ENCODE measurements at places on chromosomes 13 and 19.

DNA sequence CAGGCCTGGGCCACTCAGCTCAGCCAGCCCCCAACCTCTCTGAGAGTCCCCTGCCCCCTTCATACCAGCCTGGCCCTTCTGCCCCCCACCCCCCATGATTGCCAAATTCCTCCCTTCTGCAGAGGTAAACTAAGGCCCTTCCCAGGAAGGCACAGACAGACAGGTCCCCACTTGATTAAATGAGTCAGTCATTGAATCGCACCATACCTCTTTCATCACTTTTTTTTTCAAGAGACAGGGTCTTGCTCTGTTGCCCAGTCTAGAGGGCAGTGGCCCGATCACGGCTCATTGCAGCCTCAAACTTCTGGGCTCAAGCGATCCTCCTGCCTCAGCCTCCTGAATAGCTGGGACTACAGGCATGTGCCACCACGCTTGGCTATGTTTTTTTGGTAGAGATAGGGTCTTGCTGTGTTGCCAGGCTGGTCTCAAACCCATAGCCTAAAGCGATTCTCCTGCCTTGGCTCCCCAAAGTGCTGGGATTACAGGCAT lies 6.0 kb downstream of the PODNL1 start:
- no peak for DNase-seq

DNA sequence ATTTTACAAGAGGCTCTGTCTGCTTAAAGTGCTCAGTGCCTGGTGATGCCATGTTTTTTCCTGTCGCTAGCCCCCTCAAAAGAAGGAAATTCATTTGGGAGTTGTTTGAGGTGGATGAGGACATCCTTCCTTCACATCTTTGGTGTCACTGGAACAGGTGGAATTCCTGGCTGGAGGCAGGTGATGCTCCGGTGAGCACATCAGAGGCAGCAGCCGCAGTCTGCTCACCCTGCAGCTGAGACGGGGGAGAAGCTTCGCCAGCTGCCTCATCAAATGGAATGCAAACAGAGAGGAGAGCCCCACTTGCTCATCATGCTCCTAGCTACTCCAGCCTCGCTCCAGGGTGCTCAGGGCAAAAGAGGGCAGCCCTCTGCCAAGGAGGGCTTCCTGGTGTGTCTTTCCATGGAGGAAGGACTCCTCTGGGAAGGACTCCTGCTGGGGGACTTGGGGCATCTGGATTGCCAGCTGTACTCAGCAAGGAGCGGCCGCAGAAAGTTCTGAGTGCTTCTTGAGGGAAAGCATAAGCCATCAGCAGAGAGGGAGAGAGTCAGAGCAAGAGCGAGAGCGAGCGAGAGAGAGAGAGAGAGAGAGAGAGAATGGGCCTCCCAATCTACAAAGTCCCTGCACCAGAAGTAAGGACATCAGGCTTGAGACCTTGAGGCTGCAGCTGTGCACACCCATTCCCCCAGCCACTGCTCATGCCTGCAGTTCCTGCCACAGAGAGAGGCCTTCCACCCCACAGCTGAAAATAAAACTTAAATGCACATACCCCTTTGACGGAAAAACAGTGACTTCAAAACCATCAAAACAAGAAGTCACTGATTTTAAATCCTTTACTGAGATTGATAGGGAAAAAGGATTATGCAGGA lies 74.3 kb upstream of the UBL3 start:
- DNase-seq: no peak

DNA sequence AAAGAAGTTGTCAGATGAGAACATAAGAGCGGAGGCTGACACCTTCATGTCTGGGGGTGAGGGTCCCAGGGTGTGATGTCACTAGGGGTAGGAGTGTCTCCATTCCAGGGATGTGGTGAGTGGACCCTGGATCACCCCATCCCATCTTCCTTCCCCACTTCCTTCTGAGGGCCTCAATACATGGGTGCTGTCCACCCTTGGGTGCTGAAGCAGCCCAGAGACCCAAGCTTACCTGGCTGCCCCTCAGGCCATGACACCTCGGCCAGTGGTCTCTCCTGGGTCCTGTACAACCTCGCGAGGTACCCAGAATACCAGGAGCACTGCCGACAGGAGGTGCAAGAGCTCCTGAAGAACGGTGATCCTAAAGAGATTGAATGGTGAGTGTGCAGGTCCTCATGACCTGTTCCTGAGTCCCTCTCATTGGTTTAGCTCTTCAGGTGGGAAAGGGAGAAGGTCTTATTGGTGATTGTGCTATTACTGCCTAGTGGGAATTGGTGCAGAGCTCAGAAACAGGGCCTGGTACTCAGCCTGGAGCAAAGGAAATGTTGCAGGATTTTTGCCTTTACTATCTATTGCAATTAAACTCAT lies 37.7 kb upstream of the CYP4F8 start:
- DNase-seq: no peak

DNA sequence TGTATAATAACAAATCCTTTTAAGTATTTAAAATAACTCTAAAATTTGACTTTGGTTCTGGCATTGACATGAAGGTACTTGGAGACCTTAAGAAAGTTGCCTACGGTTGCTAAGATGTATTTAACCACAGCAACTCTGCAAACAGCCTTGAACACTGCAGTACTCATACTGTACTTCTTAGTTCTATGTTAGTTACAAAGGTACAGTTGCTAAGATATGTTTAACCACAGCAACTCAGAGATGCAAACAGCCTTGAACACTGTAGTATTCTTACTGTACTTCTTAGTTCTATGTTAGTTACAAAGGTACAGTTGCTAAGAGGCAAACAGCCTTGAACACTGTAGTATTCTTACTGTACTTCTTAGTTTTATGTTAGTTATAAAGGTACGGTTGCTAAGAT lies 268.3 kb upstream of the MIR17HG start:
- no peak for DNase-seq

DNA sequence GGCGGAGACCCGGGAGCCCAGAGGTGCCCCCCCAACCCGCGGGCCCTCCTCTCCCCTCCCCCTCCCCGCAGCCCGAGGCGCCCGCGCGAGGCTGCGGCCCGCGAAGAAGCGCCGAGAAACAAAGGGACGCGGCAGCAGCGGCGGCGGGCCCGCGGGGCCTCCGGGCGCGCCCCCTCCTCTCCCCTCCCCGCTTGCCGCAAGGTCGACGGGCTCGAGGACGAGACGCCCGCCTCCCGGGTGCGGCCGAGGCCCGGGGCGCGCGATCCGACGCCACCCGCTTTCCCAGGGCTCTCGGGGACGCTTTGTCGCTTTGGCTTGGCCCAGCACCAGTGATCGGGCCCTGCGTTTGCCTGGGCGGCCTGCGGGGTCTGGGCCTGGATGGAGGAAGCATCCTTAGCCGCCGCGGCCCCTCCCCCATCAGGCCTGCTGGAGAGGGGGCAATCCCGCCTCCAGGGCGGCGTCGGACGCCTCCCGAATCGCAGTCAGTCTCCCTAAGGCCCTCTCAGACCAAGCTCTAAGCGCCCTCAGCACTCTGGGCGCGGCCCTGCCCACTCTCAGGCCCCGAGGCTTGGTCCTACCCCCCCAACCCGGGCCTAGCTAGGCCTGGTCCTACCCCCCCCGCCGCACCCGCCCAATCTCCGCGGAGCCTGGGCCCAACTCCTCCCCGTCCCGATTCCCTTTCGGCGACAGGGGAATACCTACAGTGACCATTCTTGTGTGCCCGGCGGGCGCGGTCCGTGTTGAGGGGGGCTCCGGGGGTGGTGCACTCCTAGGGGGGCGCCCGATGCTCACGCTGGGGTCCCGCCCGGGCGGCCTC lies 740 bp downstream of the ELAVL3 start:
- DNase-seq: no peak

- peak; percentile 23 for DNase-seq
These were observed 23.5 kb downstream of the FAM187B start for GRCh38 chr19:35204799-35205732.

DNA sequence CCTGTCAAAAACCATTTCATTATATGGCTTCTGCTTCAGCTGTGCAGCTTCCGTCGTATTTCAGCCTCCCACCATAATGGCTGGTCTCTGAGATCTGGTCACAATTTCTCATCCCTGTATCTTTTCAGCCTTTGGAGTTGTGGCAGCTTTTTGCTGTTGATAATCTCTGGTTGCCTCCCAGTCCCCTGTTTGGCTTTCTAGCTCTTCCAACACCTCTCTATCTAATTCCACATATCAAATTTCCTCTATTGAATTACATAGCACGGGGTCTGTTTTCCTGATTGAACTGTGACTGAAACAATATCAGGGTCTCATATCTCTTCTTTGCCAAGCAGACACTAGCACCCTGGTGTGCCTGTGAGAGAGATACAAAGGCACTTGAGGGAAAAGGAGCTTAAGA lies 222.1 kb upstream of the OBI1 start:
- DNase-seq: no peak

DNA sequence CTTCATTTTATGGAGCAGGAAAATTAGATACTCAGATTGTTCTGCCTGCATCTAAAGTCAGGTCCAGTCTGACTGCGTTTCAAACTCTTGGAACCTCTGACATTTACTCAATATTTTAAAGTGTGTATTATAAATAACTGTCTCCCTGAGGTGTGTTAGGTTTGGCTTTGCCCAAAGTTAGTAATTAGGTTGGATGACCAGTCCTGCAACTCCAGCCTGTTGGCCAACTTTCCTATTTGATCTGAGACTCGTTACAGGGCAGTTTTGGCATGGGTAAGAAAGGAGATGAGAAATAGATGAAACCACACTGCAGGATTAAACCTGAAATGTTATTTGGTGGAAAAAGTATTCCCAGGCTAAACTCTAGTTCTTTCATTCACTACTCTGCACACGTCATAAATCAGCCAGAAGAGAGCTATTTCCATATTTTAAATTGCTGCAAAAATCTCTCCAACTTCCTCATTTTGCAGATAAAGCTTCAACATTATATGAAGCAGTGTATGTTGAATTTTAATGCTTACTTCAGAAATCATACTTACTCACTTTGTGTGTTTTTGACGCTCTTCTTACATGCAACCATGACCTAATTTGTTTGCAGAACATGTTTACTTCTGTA lies 357.1 kb downstream of the DCT start:
- DNase-seq: no peak

- no peak for DNase-seq
These were observed 2.3 kb downstream of the TRAPPC6A start for GRCh38 chr19:45175515-45176345.

- no peak for DNase-seq
These were observed 588 bp downstream of the DNASE2 start for GRCh38 chr19:12880551-12881171.

DNA sequence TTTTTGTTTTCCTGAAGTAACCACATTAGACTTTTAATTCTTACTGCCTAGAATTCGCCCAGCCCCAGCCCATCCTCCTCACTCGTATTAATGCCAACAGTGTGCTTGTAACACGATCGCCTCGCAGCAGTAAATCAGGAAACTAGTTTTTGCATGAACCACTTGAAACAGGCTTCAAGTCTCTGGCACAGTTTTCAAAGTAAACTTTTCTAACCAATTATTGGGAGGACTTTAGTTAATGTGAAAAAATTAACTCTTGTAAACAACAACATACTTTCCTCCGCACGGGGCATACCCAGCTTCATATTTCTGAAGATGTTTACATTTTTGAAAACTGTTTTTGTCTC lies 39.2 kb downstream of the TNFRSF19 start:
- no peak for DNase-seq

DNA sequence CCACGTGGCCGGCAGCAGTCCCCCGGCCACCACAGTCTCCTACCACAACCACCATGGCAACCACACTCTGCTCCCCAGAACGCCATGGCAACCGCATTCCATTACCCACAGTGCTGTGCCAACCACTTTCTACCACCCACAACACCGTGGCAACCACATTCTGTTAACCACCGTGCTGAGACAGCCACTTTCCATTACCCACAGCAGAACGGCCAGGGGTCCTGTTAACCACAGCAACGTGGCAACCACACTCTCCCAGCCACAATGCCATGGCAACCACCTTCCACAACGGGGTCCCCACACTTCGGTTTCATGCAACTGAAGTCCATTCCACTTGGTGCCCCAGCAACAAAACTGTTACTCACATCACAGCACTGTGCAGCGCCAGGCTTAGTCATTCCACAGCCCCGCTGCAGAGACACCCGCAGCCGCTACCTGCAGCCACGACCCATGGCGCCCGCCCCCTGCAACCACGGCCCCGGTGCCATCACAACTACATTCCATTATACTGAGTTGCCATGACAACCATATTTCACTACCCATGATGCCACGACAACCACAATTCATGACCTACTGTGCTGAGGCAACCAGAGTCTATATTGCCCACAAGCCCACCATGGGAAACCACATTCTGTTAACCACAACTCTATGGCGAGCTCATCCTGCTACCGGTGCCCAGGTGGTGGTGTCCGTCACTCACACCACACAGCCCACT lies 10.0 kb downstream of the DPF1 start:
- DNase-seq: peak; percentile 61

GRCh38 chr13:60152114-60152513 lies 11.6 kb downstream of the DIAPH3 start:
- DNase-seq: no peak

DNA sequence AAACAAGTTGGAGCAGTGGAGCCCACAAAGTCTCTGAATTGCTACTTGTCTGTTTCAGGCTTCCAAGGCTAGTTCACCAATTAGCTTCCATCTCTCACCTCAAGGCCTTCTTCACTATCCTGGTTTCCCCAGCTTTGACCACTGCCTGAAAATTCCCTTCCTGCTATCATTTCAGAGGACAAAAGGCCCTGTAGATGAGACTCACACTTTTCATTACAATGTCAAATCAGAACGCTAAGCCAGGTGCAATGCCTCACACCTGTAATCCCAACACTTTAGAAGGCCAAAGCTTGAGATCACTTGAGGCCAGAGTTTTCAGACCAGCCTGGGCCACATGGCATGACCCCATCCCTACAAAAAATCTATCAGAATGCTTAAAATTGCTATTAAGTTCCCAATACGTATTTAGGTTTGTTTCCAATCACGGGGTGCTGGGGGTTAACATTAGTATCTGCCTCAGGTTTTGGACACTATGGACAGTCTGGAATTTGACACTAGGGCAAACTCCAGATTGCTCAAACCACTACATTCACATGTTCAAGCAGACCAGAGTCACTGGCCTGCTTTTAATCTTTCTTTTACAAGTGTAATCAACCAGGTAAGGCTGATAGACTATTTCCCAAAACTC lies 5.5 kb downstream of the TPT1 start:
- no peak for DNase-seq

GRCh38 chr19:17977488-17977887 lies 10.6 kb downstream of the KCNN1 start:
- no peak for DNase-seq

DNA sequence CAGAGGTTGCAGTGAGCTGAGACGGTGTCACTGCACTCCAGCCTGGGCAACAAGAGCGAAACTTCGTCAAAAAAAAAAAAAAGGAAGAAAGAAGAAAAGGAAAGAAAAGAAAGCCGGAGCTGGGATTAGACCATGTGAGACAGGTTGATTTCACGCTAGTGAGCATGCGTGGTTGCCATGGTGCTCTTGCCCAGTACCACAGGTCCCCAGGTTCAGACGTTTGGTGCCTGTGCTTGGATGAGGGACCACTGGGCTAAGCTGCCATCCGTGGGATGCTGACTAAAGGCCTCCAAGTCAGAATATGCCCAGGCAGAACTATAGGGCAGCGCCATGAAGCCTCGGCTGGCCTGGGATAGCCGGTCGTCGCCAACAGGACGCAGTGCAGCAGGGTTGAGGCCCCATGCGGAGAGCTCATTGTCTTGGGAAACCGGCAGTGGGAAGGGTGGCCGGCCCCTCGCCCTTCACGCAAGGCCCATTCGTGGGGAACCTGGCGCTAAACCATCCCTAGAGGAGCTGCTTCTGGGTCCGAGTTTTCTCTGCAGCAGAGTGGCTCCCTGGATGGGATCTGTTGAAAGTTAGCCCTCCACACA lies 7.2 kb upstream of the TEX101 start:
- DNase-seq: no peak

- no peak for DNase-seq
These were observed 9.8 kb downstream of the LILRB2 start for GRCh38 chr19:54271106-54271505.
